ENCODE measurements at places on chromosomes 7 and 10.

DNA sequence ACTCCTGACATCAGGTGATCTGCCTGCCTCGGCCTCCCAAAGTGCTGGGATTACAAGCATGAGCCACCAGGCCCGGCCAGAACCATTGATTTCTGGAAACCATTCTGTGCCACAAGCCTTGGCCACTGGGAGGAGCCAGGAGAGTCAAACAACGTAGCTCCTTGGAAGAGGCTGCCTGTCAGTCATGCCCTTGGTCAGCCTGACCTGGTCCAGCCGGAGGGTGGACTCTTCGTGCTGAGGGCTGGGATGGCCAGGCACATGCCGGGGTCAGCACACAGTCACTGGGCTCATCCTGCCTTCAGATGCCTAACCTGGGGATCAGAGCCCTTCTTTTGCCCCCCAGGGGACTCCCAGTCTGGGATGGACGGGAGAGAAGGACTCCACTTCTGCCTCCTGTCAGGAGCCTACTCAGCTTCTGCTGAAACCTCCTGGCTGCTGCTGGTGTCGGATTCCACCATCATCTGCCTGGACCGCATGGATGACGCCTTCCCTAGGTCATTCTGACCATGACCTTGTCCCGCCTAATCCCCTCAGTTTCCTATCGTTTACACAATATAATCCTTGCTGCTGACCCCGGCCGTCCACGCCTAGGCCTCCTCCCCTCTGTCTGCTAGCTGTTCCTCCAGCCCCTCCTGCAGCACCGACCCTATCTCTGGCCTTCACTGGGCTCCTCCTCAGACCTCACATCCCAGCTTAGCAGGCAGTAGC lies 30.4 kb downstream of the TMEM270 start:
- no peak for DNase-seq

GRCh38 chr7:37901236-37901827 lies 15.3 kb downstream of the SFRP4 start:
- no peak for DNase-seq

DNA sequence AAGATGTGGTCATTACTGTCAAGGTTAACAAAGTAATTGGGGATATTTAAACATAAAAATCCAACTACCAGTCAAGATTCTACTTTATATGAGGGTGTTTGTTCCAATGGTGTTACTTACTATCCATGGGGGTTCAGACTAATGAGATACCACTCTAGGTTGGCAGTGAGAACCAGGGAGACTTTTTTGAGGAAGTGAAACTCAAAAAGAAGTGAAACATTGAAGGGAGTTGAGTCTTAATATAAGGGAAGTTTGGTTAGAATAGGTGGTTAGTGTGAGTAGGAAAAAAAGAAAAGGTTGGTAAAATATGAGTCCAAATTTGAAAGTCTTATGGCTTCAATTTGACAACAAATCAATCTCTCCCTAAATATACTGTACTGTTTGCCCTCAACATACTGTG lies 123.6 kb upstream of the ANK3 start:
- DNase-seq = no peak

- no peak for DNase-seq
Observed at GRCh38 chr7:155428171-155428834, 29.6 kb upstream of the EN2 start.

- no peak for DNase-seq
Observed at GRCh38 chr10:72260239-72260975, 13.3 kb upstream of the DDIT4 start.

DNA sequence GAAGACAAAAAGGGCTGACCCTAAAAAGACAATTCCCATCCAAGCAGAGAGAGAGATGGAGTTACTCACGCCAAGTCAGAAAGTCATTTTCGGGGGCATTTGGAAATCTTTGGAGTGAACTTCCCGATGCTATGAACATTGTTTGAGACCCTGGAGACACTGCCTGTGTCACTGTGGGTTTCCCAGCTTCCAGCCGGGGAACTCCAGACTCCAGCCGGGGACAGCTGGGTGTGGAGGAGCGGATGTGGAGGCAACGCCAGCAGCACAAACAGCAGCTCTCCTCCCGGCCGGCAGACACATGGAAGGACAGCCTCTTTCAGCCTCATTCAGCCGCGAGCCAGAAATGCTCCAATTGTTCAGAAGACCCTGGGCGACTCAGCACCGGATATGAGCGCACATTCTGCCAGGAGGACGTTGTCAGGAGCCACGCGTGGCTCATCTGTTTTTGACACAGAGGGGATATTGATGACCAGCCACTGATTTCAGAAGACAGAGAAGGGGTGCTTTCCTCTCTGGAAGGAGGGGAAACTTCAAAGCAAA lies 97.6 kb downstream of the PRPF18 start:
- DNase-seq = no peak

DNA sequence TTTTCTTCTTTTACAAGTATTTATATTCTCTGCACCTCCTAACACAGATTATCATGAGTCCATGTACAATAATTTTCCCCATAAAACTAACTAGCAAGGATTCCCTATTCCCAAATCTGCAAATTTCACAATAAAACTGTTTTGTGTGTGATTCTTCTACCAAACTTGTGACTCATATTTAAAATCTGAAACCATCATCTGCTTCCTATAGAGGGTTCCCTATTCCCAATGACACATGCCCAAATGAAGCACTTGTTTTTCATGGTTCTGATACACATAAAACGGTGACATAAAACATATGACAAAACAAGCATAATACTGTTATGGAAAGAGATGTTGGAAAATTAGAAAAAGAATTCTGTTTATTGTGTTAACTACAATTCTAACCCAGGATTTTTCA lies 657.6 kb downstream of the PARD3 start:
- no peak for DNase-seq

GRCh38 chr7:130154501-130155317 lies 50.5 kb downstream of the TMEM209 start:
- DNase-seq = no peak

GRCh38 chr10:1130995-1131790 lies 75.0 kb downstream of the WDR37 start:
- DNase-seq = no peak

GRCh38 chr10:127976286-127976685 lies 69.4 kb downstream of the PTPRE start:
- DNase-seq = no peak

DNA sequence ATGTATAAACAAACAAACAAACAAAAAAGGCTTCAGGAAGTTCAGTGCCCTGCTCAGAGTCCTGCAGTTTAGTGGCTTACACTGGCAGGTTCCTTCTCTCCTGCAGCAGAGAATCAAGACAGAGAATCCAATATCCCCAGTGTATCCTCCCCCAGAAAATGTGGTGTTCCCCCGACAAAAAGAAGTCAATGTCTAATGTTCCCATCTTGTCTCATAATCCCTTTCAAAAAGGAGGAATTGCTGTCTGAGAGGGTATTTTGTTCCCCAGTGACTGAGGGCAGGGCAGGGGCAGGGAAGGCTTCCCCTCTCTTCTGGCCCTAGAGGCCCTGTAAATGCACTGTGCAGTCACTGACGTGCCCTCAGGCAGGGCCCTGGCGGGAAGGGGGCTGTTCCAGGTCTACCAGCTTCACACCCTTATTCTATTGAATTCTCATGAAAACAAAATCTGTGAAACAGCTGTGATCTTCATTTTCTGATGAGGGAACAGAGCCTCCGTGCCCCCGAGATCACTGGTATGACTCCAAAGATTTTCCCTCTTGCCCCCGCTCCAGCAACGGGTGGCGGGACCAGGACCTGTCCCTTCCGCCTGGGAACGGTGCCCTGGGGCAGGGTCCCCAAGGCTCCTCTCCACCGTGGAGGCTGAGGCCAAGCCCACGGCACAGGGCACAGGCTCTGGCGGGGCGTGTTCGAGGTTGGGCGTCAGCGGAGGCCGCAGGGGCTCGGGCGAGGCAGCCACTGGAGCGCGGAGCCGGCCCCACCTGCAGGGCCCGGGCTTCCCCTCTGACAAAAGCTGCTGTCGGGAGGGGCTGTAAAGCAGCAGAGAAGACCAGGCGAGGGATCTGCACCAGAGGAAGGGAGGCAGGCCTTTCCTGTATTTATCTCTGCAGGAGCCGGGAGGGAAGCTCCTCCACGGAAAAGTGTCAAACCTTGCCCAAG lies 13.4 kb upstream of the WDFY4 start:
- no peak for DNase-seq

DNA sequence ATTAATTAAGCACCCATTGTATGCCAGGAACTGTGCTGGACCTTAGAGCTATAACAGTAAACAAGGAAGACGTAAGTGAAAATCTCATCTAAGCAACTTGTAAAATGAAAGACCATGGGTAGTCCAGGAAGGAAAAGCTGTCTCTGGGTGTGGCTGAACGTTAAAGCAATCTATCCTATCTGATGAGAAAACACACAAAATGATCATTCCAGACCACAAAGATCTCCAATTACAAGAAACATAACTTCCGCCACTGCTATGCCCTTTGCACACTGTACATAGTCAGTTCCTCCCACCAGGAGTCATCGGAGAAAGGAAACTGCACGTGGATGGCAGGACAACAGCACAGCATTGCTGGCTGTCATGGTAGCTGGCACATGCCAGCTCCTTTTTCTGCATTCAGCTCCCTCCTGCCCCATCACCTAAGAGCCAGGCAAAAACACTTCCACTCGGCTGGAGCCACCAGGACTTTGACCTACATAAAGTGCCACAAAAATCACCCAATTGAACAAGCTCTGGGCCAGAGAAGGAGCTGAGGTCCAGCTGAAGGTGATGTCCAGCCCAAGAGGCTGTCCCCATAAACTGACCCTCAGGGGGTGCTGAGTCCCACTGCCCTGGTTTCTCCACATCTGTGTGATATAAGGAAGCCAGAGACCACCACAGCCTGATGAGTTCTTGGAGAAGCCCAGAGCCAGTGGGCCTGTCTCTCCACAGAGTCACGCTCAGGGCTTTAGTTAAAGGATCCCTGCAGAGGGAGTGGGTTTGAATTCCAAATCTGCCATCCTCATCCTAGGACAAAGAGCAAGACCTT lies 56.4 kb downstream of the STEAP1B start:
- no peak for DNase-seq

DNA sequence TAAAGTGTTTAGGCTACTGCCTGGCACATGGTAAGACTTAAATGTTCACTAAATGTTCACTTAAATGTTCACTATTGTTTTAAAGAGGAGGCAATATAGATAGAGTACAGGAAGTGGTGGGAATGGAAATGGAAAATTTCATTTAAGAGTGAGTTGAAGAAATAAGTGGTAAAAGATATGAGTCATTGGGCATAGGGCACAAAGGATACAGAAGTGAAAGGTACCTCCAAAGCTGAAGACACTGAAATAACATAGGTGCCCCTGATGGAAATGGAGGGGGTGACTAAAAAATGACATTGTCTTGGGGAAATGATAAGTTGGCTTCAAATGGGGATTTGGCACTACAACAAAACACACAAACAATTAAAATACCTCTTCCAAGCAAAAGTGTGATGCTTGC lies 5.2 kb upstream of the FRA10AC1 start:
- no peak for DNase-seq

- no peak for DNase-seq
Observed at GRCh38 chr7:106239406-106239805, 45.4 kb downstream of the NAMPT start.

DNA sequence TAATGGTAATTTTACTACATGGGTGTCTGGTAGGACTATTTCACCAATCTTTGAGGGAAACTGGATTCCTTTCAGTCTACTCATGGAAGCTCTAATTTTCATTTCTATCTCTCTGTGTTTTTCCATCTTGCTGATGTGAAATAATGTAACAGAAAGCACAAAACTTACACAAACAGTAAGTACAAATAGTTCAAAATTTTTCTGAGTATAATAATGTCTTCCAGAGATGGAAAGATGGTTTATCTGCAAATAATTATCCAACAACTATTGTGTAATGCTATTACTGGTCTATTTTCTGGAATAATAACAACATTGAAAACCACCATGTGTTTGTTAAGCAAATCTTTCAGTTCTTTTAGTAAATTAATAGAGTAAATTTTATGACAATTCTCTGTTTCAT lies 565.8 kb upstream of the MGMT start:
- DNase-seq = no peak
